ENCODE measurements at places on chromosomes 16 and 17.

GRCh38 chr17:82756166-82756565, 4.3 kb downstream of the TBCD start:
- no peak for DNase-seq

DNA sequence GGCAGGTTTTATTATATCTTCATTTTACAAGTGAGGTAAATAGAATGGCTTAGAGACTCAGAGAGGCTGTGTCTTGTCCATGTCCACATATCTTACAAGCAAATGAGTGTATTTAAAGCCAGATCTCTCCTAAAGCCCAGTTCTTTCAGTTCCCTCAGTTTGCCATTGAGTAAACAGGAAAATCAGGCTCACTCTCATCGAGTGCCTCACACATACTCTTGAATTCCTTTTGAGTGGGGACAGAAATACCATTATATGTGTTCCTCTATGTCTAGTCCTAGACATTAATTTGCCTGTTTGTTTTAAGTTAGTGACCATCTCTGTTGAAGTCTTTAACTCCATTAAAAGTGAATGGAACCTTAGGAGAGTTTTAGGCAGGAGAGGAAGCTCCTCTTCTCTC, 40.1 kb downstream of the BPTF start:
- no peak for DNase-seq

DNA sequence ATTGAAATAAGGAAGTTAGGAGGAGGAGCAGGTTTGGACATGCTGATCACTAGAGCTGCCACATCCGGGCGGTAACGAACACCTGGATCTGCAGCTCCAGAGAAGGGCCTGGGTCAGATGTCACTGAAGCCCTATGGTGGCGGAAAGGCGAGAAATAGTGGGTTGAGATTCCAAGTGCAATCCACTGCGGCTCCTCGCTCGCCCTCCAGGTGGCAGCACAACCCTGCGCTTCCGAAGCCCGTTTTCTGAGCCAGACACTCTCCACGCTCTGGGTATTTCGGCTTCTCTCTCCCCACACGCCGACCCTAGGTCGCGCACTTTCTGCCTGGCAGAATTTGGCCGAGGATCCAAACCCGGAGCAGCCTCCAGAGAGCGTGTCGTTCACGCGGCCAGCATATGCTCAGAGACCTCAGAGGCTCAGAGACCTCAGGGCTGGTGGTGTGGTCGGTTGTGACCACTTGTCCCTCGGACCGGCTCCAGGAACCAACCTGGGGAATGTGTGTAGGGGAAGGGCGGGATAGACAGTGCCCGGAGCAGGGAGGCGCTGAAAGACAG, 922 bp upstream of the SLC2A4 start:
- peak; percentile 67 for DNase-seq

DNA sequence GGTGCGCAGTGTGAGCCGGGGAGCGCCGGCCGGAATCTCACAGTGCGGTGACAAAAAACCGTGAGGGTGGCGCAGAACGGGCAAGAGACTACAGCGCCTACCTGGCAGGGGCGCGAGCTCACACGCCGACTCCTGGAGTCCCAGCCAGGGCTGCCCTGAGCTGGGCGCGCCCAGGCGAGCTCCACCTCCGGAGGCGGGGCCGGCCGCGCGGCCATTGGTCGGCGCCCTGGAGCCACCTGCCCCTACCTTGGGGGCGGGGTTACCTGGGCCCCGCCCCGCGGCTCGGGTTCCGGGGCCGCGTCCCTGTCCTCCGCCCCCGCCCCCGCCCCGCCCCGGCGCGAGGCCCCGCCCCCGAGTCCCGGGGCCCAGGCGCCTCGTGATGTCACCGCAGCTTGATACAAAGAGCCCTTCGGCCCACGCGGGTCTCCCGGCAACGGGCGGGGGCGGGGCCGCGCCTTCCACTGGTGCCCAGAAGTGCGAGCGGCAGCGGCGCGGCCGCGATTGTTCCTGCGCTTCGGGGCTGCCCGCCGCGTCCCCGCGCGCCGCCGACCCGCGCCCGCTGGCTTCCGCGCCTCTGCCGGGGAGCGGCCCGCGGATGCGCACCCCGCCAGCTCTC, 96.3 kb downstream of the RAB11FIP4 start:
- DNase-seq: peak; percentile 89

GRCh38 chr16:50021544-50021943, 3.5 kb upstream of the CNEP1R1 start:
- DNase-seq: no peak

- no peak for DNase-seq
Observed at GRCh38 chr16:80691111-80691741, 113.2 kb downstream of the CDYL2 start.

DNA sequence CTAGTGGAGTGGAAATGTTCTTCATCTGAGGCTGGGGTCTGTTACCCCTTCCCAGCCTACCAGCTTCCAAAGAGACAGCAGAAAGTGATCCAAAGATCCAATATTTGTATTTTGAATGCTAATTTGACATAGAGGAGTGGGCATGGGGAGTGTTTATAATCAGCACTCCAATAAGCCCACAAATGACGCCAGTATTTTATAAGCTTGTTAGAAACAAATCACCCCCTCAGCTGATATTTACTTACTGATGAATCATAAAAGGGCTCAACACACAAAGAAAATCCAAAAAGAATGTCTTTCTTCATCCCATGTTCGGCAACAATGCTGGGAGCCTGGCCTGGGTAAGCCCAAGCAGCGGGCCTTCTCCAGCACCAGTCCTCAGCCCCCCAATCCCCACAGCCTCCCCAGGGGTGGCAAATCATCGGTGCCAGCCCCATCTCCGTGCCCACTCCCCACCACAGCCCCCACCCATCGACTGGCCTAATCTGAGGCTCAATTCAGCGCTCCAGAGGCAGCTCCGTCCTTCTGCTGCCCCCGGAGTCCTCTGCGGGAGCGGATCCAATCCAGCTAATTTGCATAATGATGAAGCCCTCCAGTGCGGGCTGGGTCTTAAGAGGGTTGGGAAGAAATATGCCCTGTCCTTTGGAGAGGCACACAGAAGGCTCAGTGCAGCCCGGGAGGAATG, 169.5 kb downstream of the C16orf78 start:
- no peak for DNase-seq

DNA sequence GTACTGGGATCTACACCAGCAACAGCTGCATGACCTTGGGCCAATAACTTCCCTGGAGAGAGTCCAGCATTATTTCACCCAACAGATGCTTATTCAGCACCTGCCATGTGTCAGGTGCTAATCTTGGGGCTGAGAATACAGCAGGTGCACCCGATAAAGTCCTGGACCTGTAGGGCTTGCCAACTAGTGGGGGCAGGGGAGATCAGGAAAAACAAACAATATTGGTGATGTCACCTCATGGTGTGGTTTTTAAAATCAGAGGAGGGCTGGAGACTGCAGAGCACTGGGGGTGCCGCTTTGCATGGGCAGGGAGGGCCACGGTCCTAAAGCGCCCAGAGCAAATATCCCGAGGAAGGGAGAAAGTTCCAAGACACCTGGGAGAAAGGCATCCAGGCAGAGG, 218.8 kb downstream of the C16orf95 start:
- no peak for DNase-seq

- no peak for DNase-seq
Observed at GRCh38 chr16:54107583-54108202, 178.9 kb downstream of the IRX3 start.

- no peak for DNase-seq
Observed at GRCh38 chr17:29710891-29711418, 88.2 kb upstream of the CORO6 start.

DNA sequence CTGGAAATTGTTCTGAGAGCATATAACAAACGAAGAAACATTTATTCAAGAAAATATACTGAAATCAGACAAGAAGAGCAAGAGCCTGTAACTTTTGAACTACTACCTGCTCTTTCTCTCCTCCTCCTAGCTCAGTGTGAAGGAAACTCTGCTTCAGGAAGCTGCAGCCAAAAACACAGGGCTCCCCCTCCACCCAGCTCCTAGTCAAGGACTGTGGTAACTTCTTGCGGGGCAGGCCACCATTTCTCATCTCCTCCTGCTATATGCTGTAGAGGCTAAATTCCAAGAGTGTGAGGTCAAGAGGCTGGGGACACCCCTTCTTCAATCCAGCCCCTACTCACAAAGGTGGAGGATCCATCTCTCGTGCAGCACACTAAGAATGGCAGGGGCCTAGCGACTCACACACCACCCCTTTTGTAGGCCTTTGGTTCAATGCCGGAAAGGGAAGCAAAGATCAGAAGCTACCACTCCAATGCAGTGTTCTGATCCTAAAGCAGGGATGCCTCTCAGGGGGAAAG, 74.6 kb downstream of the ITFG1 start:
- no peak for DNase-seq

- DNase-seq: no peak
Observed at GRCh38 chr17:20284022-20284421, 183.3 kb downstream of the LGALS9B start.

GRCh38 chr17:14304222-14304772, 3.4 kb downstream of the HS3ST3B1 start:
- no peak for DNase-seq

DNA sequence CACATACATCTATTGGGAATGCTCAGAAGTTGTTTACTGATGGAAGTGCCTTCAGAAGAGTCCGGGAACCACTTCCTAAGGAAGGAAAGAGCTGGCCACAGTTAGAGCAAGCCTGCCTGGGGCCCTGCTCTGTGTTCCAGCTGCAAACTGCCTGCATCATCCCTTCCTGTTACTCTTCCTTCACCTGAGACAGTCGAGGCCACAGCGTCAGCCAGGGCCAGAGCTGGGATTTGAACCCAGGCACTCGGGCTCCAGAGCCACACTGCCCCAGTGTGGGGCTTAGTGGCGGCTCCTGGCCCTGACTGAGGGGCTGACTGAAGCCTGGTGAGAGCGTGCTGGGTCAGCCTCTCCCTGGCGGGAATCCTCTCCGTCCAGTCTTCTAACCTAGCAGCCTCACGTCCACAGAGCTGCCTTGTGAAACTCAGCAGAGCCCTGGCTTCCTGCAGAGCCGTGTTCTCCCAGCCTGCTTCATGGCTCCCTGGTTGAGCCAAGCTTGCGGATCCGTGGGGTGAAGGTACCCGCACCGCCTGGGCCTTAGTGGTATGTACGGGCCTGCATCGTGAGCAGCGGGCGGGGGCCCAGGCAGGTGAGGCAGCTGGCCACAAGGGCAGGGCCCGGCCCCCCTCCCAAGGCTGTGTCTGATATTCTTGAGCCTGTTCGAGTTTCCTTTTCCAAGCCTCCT, 4.6 kb upstream of the C17orf99 start:
- DNase-seq: no peak

DNA sequence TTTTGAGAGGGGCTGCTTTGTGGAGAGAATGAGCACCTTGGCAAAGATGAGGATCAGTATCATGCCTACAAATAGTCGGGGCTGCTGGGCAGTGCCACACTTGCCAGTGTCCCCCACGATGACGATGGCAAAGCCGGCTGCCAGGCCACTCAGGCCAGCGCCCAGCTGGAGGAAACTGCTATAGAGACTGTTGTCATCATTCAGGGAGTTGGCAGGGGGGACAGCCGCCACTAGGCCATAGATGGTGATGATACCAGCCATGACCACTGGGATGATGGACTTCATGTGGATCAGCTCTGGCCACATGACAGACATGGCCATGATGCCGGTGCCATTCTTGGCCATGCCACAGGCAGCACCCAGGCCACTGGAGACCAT, 23.8 kb downstream of the MINK1 start:
- peak; percentile 75 for DNase-seq

GRCh38 chr17:43591779-43592562, 45.8 kb upstream of the ETV4 start:
- no peak for DNase-seq

DNA sequence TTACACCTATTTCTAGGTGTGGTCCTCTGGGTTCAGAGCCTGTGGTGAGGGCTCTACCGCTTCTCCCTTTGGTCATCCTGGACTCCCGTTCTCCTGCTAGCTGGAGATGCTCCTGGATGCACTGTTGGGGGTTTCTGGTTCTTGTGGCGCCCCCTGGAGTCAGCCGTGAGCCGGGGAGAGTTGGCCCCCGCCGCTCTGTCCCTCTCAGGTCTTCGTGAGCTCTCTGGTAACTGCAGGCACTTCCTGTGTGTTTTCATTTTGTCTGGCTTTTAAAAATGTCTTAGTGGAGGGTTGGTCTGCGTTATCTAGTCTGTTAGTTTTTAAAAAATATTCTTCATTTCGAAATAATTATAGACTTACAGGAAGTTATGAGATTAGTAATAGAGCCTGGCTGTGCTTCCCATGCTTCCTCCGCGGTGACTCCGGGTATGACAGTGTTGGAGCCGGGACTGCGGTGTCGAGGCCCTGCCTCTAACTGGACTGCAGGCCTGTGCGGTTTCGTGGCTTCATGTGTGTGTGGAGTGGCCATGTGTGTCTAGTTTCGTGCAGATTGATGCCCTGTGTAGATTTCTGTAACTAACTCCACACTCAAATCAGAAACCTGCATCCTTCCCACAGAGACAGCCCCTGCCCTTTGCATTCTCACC, 78.0 kb upstream of the ZNF750 start:
- no peak for DNase-seq

- DNase-seq: no peak
Observed at GRCh38 chr16:996681-997080, 15.1 kb downstream of the SOX8 start.

DNA sequence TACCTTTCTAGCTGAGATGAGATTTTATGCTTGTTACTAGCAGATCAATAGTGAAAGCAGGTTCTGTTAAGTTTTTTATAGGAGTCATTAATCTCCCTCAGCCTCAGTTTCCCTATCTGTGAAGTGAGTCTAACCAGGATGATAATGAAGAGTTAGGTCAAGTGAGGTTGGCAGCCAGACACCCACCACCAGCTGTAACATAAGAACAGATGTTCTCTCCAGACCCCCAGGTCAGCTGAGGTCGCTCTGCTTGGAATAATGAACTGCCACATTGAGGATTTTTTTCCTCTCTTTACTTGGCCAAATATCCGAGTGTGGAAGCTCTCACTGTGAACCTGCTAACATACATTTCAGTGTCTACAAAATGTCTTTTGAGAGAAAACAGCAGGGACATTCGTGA, 389.6 kb downstream of the WWOX start:
- DNase-seq: no peak

DNA sequence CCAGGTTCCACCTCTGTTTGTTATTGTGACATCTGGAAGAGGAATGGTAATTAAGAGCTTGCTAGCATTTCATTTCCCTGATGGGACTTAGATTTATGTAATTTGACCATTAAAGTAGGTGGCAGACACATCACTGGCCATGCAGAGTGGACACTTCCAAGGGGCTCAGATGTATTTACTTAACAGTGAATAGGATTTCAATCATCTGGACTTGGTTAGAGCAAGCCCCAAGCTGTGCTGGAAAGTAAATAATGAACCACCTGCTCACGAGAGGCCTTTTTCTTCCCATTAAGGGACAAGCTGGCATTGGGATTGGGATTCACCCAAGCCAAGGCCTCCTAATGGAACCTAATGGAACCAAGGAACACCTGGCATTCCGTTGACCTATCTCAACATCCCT, 395.3 kb downstream of the HS3ST4 start:
- DNase-seq: no peak

Data from pons (tissue), 1 donor.